CMK (cell line): ENCODE measurements at places on chromosomes 5 and 9.

DNA sequence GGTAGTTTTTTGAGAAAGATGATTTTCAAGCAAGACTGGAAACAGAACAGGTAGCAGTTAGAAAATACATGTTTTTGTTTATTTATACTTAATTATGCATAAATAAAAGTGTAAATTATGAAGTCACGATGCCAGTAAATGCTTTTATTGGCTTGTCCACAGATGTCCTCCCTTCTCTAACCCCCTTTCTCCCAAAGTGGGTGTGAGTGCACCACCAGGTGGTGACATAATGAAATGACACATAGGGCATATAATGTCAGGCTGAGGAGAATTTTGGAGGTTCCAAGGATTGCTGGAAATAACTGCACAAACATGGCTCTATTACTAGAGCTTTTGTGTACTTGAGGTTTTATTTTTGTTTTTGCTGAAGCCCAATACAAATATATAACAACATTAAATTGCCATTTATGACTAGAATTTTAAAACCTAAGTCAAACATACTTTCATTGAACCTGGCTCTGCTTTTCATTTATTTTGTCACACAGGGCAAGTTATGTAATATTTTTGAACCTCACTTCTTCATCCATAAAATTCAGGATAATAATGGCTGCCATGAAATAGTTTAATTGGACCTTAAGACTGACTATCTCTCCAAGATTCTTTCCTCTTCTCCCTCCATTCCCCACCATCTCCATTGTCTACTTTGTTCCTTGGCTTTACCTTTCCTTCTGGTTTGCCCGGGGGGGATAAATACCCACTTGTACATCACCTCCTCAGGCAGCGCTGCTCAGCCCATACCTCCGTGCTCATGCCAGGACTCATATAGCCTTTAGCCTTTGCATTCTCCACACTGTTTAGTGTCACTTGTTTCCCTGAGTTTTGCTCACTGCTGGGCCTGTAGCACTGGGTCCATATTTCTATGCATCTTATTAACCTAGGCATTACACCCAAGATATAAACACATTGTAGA lies 168.8 kb downstream of the PDE4D start:
- peak; percentile 20 for DNase-seq

GRCh38 chr9:12718482-12719026 lies 25.4 kb downstream of the TYRP1 start:
- DNase-seq: no peak

DNA sequence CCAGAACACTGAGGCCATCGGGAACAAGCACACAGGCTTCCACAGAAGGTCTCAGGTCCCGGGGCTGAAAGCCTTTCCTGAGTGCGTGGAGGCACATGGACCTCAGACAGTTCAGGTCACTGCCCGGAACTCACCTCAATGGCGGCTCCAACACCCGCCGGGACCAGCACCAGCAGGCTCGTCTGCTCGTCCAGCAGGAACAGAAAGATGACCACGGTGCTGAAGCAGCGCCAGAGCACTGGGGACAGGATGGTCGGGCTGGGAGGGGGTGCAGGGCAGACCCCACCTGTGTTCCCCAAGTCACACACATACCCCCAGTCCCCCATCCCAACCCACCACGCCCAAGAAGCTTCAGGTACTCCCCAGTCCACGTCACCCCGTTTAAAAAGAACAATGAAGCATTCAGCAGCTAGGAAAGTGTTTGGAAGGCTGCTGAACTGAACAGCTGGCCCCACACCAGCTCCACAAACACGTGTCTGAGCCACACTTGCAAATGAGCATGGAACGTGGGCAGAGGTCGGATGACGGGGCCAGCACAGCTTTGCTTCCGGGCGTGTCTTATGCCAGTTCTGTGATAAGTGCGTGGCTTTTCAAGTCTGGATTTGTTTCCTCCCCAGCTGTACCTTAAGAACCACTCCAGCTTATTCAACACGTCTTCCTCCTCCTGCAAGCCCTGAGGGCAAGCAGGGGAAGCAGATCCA lies 14.6 kb downstream of the CLPTM1L start:
- DNase-seq: no peak

- no peak for DNase-seq
Measured at GRCh38 chr5:178839319-178839704, 20.4 kb upstream of the ZNF354B start.

DNA sequence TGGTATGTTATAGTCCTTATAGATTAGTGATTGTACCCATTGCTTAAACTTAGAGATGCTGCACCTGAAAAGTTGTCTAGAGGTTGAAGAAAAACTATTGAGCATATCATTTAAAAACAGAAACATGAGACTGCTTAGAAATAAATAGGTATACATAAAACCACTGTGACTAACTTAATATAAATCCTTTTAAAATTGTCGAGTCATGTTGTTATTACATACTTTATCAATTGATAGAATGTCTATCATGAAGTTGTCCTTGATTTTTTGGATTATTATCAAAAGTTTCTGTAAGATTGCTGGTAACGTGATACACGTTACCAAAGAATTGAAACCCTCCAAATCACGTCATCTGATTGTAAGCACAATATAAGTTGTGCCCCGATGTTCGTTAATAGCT lies 35.3 kb upstream of the VCAN start:
- no peak for DNase-seq

DNA sequence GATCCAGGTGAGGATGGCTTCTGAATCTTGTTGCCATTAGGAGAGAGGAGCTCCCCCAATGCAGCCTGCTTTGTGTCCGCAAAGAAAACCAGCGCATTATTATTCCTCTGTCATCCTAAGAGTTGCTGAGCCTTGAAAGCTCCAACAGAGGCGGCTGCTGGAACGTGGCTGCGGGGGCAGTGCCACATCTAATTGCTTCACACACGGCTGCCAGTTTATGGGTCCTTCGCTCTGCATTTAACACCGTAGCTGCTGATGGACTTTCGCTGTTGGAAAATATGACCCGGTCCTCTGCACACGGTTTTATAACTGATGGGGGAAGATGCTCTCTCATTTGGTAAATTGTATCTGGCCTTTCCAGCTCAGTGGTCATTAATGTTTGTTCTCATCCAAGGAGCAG lies 38.0 kb downstream of the ZNF622 start:
- no peak for DNase-seq

- DNase-seq: no peak
Measured at GRCh38 chr5:137734331-137734730, 1.6 kb downstream of the KLHL3 start.

DNA sequence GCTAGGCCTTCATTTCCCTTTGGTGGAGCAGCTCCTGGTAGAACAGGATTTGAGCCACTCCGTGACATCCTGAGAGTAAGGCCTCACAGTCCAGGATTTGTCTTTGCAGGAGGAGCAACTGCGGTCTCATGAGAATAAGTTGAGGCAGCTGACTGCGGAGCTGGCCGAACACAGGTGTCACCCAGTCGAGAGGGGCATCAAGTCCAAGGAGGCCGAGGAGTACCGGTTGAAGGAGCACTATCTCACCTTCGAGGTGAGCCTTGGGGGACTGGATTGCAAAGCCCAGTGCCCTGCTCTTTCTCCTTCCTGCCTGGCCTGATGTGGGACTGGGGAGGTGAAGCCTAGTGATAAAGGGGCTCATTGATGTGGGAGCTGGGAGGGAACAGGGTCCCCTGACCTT lies 44.3 kb downstream of the PSD2 start:
- no peak for DNase-seq

GRCh38 chr9:115604831-115605483 lies 487.0 kb upstream of the TNC start:
- no peak for DNase-seq

- no peak for DNase-seq
Measured at GRCh38 chr5:106451998-106452397, 1218.7 kb downstream of the EFNA5 start.

GRCh38 chr5:1853531-1853930 lies 29.2 kb downstream of the IRX4 start:
- no peak for DNase-seq

DNA sequence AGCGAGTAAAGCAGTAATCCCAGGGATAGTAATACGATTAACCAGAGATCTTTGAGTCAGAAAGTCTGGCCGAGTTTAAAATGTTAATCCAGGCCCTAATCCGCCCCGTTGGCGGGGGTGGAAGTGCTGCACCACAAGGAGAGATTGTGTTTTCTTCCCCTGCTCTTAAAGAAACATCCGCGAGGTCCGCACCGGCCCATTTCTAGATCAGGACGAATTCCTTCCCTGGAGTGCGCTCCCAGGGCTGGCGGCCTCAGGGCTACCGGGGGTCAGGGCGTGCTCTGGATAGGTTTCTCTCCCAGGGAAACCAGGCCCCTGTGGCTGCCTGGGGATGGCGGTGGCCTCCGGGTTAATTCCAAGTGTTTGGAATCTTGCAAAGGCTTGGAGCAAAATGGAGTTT lies 9.3 kb upstream of the NEUROG1 start:
- DNase-seq: no peak

DNA sequence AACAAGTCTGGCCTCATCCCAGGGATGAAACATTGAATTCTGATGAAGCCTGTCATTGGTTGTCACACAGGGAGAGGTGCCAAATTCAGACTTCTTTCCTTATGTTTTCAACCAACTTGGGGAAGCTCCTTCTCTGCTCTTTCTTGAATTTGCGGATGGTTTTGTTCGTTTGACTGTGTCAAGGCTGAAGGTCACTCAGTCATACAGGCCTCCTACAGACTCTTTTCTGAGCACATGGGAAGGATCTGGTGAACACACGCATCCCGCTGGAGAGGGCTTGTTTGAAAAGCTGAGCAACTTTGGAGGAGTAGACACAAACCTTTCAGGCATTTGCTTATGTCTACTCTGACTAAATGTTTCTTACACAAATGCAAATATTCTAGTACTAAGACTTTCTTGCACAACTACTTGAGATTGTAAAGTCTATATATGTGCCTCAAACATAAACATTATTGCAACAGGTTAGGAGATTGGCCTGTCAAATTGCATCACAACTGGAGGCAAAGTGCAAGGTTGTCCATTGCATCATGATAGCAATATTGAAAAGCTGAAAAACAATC lies 151.5 kb upstream of the NR3C1 start:
- no peak for DNase-seq

DNA sequence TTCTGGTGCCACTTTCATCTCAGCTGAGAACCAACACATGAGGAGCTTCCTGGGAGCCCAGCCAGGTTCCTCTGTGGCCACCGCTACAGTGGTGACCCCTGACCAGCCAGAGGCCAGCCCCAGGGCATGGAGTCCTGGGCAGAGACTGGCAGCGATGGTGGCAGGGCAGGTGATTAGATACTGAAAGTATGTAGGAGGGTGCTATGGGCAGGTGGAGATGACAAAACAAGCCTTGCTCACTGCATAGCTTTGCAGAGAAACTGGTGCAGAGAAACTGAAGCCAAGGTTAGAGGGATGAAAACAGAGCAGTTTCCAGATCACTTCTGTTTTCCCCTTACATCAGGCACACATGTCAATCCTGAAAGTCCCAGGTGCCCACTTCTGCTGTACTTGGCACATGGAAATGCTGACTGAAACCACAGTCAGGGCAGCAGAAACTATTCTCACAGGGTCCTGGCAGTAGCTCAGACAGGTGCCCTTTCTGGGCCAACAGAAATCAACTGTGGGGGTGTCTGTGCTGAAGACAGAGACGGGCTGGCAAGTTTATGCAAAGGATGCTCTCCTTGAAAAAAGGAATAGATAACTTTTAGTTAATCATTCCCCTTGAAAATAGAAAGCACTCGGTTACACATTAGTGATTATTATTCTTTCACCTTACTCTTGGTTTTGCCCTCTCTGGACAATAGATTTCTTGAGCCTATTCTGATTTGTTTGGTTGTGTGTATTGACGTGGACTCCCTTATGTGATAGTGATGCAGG lies 90.3 kb downstream of the ANKRD55 start:
- DNase-seq: no peak

DNA sequence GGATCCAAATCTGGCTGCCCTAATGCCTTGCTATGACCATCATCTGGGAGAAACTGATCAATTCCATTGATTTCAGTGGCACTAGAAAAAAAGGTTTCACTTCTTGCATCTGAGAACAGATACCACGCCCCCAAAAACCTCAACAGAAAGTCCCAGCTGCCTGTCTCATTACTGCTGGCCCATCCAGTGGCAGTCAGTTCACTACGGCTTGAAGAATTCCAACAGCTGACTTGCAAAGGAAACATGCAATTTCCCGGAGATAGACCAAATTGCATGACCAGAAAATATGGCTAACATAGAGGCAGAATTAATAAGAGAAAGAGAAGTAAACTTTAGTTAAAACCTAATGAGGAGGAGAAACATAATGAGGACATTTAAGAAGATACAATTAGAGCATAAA lies 48.6 kb downstream of the UGCG start:
- no peak for DNase-seq

GRCh38 chr5:79069488-79070349 lies at the start of the genes BHMT2 and DMGDH:
BHMT2 (plus strand) TSS chr5:79069767; CDS start chr5:79069783, 16 bp downstream.
DMGDH (minus strand) TSS chr5:79069674; CDS start chr5:79069620, 54 bp downstream.
- no peak for DNase-seq

DNA sequence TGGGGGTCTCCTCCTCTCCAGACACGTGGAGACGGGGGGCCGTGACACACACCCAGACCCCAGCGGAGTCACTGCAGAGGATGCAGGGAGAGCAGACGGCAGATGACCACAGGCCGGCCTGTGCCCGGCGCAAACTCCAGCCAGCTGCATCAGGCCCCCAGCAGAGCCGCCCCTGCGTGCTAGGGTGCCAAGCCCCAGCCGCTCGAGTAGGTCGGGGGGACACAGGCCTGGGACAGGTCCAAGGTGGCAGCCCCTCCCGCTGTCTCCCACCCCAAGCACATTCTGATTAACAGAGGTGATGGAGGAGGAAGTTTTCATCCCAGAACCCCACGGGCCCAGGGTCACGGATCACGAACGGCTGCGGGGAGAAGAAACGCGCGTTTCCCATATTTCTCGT lies 14.4 kb downstream of the NACC2 start:
- DNase-seq: no peak

DNA sequence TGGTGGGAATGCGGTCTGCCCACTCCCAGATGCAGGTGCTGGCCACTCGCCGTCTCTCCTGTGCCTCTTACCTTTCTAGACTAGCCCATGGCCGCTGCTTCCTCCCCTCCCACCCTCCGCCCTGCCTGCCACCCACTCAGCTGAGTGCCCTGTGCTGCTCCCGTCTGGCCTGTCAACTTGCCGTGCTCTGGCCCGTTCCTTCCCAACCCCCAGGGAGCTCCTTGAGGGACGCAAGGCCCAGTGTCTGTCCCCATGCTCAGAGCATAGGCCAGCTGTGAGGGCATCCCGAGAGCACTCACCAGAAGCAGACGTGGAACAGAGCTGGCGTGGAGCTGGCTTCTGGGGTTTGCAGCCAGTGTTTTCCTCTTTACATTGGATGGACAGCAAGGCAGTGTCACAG lies 20.2 kb downstream of the HNRNPH1 start:
- DNase-seq: no peak

DNA sequence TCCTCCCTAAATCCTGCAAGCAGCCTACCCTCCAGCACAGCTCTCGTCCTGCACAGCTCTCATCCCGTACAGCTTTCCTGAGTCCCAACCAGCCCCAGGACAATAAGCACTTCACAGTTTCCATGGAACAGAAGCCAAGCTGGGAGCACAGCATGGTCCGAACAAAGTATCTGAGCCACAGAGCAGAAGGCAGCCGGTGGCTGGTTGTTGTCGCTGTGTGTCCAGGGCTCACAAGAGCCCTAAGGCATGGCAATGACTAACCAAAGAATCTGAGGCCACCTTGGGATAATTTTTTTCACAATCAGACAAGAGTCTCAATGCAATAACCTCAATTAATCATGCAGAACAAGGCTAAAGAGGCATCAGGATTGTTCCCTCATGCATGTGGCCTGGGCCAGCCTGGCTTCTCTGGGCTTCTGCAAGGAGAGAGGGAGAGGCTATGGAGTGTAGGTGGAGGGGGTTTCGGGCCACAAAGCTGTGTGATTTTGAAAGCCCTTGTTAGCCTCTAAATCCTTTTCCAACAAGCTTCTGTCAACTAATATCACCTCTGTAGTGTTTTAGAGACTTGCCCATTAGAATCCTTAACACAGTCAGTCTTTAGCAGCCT lies 323.4 kb downstream of the PIK3R1 start:
- DNase-seq: no peak
